NCI-H1417 (cell line): ENCODE measurements at places on chromosomes 11 and 22.

- DNase-seq: no peak
Measured at GRCh38 chr11:80745416-80745815, 1304.6 kb upstream of the TENM4 start.

DNA sequence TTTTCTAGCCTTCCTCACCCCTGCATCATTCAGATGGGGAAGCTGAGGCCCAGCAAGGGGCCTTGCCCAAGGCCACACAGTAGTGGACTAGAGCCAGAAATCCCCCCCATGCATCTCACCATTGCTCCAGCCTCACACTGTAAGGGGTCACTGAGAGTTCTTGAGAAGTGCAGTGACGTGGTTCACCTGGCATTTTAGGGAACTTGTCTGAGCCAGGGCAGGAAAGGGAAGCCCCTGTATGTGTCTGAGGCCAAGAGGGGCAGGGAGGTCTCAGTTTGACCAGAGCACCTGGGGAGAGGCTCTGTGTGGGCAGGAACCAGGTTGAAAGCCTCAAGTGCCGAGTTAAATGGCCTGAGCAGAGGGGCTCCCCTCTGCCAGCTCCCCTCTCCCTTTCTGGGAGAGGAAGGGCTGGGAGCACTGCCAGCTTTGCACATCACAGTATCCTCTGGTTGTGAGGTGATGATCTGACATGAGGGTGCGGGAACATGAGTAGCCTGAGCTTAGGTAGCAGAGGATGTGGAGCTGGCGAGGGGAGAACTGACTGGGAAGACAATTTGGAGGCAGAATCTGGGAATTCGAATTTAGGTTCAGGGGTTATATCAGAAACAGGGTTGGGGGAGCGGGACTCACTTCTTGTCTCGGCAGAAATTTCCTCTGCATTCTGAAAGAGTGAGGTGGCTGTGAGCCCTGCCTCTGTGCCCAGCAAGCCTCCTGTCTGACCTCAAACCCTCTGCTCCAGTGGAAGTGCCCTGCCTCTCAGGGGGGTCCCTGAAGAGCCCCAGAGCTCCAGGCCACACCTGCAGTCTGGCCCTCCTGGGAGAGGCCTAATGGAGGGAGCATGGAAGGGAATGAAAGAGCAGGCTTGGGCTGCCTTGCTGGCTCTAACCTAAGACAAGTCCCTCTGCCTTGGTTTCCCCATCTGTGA, 14.6 kb downstream of the ARHGEF17 start:
- DNase-seq: no peak

DNA sequence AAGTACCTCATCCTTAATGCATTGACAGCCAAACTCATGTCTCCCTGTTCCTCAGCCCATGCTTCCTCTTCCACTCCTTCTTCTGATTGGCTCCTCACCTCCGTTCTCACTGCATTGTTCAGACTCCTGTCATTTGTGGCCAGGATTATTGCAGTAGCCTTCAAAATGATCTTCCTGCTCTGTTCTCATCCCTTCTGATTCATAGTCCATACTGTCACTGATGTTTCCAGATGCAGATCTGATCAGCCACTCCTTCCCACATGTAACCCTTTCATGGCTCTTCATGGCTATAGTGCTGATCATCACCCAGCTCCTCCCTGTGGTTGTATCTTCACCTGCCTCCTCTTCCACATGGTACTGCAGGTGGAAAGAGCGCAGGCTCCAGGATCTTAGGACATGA, 71.7 kb downstream of the DEPDC5 start:
- no peak for DNase-seq

DNA sequence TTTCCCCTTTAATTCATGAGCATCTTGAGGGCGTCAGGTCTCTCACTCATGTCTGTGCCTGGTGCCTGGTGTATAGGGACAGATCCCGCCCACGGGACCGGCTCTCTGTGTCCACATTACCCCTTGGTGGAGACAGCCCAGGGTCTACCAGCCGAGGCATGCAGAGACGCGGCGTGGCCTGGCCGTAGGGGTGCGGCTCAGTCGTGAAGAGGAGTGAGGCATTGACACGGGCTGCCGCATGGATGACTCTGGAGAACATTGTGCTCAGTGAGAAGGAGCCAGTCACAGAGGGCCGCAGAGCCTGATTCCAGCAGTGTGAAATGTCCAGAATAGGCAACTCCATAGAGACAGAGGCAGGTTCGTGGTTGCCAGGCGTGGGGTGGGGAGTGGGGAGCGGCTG, 209.8 kb downstream of the TBC1D22A start:
- no peak for DNase-seq

DNA sequence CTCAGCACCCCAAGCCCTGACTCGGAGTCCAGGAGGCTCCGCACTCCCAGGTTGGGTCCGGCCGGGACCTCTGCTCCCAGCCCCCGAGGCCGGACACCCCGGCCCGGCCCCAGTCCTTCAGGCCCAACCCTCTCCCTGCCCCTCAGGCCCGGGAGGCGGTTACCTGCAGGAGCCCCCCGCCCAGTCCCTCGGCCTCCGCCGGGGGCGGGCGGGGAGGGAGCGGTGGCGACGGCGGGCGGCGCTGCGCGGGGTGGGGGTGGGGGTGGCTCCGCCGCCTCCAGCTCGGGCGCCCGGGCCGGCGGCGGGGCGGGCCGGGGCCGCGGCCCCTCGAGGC, 310 bp downstream of the TCF20 start:
- DNase-seq: no peak

- no peak for DNase-seq
Measured at GRCh38 chr11:5092821-5093585, 23.6 kb downstream of the OR52E1 start.

DNA sequence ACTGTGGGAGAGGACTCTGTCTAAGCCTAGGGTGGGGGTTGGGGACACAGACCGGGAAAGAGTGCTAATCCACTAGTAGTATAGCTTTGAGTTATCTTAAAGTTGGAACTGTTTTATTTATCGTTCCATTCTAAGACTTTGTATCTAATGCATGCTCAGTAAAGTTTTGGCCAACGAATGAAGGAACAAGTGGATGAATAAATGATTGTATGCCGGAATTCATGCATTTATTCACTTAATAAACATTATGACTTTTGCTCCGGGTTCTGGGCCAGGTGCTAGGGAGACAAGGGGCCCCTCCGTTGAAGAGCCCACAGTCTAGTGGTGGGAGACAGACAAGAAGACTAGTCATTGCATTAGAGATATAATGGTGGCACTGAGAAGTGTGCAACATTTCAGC, 645 bp downstream of the RNF121 start:
- no peak for DNase-seq

DNA sequence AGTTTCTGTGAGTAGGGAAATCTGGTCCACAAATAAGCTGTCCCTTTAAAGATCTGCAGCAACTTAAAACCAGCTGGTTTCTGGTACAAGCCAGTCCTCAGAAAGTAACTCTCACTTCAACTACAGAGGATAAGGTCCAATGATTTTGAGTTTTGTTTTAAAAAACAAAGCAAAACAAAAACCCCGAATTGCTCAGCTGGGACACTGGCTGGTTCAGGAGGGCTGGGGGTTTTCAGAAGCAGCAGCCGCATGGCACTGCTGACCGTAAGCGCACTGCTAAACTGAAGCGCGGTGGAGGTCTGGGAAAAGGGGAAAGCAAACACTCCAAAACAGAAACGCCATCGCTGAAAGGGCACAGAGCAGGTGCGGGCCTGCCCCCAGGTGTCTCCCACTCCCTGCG, 59.7 kb downstream of the MICAL3 start:
- no peak for DNase-seq

GRCh38 chr11:77151804-77152509, 23.9 kb downstream of the MYO7A start:
- no peak for DNase-seq

DNA sequence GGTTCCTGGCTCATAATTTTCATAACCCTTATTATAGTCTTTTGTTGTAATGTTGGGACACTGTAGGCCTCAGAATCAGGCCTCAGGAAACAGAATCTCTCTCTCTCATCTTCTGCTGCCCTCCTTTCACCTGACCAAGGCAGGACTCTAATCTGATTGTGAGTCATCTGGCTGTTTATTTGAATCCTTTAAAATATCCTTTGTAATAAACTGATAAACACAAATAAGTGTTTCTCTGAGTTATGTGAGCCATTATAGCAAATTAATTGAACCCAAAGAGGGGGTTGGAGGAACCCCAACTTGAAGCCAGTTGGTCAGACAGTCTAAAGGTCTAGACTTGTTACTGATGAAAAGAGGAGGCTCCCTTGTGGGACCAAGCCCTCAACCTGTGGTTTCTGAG, 30.6 kb downstream of the ACER3 start:
- DNase-seq: no peak

GRCh38 chr11:45560913-45561281, 104.5 kb downstream of the CHST1 start:
- no peak for DNase-seq

- no peak for DNase-seq
Measured at GRCh38 chr11:123474994-123475393, 44.9 kb downstream of the GRAMD1B start.

DNA sequence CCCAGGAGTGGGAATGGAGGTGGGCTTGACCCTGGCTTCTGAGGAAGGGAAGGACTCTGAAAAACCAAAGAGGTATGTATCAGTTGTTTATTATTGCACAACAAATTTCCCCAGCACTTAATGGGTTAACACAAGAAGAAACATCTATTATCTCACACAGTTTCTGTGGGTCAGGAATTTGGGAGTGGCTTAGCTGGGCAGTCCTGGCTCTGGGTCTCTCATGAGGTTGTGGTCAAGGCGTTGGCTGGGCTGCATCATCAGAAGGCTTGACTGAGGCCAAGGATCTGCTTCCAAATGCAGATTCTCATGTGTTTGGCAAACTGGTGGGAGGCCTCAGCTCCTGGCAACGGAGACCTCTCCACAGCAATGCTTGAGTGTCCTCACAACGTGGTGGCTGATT, 17.5 kb upstream of the SMIM38 start:
- no peak for DNase-seq

GRCh38 chr11:46149342-46149741, 28.1 kb upstream of the PHF21A start:
- DNase-seq: no peak

DNA sequence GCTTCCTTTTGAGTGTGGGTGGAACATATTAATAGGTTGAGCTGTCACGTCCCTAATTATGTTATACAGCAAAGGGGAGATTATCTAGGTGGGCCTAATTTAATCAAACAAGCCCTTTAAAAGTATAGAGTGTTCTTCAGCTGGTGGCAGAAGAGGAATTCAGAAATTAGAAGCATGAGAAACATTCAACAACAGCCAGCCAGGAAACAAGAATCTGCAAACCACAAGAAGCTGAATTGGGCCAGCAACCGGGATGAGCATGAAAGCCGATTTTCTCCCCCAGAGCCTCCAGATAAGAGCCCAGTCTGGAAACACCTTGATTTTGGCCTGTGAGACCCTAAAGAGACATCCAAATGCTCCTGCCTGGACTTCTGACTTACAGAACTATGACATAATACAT, 105.8 kb upstream of the LDLRAD3 start:
- DNase-seq: no peak

GRCh38 chr22:49616356-49617231, 211.1 kb downstream of the BRD1 start:
- no peak for DNase-seq

- DNase-seq: no peak
Measured at GRCh38 chr22:29348956-29349355, 33.5 kb upstream of the RASL10A start.

GRCh38 chr11:93320230-93320629, 10.3 kb upstream of the DEUP1 start:
- DNase-seq: no peak

DNA sequence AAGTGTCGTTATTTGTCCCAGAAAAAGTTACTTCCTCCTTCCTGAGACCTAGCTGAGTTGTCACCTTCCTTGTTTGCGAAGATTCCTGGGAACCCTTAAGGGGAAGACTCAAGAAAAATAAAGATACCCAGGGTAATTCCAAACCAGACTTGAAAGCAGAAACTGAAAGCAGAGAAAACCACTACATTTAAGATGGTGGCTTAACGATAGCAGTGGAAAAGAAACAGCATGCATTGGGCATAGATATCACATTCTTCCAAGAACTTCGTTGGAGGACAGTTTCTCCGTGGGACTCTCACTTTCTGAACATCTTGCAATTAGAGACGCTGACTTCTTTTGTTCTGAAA, 89.1 kb downstream of the FAM76B start:
- no peak for DNase-seq

GRCh38 chr22:23700706-23701105, 9.9 kb downstream of the RGL4 start:
- no peak for DNase-seq

- DNase-seq: no peak
Measured at GRCh38 chr22:44793106-44793505, 40.7 kb downstream of the ARHGAP8 start.

- no peak for DNase-seq
Measured at GRCh38 chr11:120590472-120590871, 78.9 kb downstream of the GRIK4 start.

- peak; percentile 19 for DNase-seq
Measured at GRCh38 chr11:33542921-33543320, 157.7 kb downstream of the C11orf91 start.

DNA sequence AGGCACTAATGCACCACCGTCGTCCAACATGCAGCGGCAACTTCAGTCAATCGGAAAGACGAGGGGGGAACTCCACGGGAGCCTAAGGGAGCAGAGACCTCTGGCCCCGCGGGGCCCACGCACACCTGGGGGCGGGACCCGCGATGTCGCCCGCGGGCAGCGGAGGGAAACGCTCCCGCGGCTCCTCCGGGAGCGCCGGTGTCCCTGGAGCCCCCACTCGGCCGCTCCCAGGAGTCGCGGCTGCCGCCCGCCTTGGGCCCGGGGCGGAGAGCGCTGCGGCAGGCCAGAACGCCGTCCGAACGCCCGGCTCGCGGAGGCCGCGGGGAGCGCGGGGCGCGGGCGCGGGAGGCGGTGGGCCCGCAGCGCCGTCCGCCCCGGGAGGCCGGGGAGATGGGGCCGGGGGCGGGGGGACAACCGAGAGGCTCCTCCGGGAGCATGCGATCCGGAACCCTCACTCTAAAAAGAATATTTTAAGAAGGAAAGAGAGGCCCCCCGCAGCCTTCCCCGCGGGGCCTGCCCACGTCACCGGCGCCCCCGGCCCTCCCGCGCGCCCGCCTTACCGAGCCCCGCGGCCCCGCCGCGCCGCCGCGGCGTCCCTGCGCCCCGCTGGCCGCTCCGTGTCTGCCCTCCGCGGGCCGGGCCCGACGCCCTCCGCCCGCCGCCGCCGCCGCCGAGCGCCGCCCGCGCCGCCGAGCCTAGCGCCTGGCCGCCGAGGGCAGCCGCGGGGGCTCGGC, 86.6 kb upstream of the ARHGAP32 start:
- DNase-seq: peak; percentile 73

GRCh38 chr11:332651-333480, 12.2 kb upstream of the IFITM3 start:
- DNase-seq: no peak

- DNase-seq: no peak
Measured at GRCh38 chr11:73461335-73461840, 85.2 kb downstream of the RELT start.

- no peak for DNase-seq
Measured at GRCh38 chr11:115488945-115489344, 15.3 kb downstream of the CADM1 start.

DNA sequence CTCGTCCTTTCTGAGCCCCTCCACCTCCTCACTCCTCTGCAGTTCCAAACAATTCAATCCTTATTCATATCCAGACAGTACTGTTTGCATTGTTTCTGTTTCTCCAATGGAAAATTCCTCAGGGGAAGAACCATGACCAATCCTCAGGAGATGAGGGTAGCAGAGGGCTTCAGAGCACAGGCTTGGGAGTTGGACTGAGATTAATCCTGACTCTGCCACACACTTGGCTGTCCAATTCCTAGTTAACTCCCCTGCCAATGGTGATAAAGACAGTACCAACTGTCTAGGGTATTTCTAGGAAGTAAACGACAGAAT, 58.0 kb downstream of the MICAL3 start:
- no peak for DNase-seq
